Activated T-helper 2 cell treated with anti-CD3 and anti-CD28 coated beads, Interferon-gamma antibody, Interleukin-2, Interleukin-4, amounts not matched to agents 10 μg/mL and 5 μg/mL and 100 μg/mL, durations not matched to agents 14 hours and 24 hours and 36 hours (primary cell): ENCODE measurements at places on chromosomes 16 and 17.

GRCh38 chr16:70646260-70647241, at the start of gene IL34:
TSS of gene IL34 (plus strand) at chr16:70646559. CDS start at chr16:70646948, 389 bp downstream.
- no peaks in the 10 kb centered on the region for H3K36me3 ChIP-seq
- H3K4me1 ChIP-seq: no peaks in the 10 kb centered on the region
- DNase-seq: no peak
- H3K4me3 ChIP-seq: no peak within 1 kb of the TSS

- no peak overlapping the region for H3K27ac ChIP-seq
- H3K4me1 ChIP-seq: no peaks in the 10 kb centered on the region
- H3K27me3 ChIP-seq: peaks cover 19% of the 10 kb centered on the region
- H3K36me3 ChIP-seq: no peaks in the 10 kb centered on the region
- no peak overlapping the region for H3K4me3 ChIP-seq
Measured at GRCh38 chr17:34895383-34895782, 65.9 kb downstream of the CCT6B start.

DNA sequence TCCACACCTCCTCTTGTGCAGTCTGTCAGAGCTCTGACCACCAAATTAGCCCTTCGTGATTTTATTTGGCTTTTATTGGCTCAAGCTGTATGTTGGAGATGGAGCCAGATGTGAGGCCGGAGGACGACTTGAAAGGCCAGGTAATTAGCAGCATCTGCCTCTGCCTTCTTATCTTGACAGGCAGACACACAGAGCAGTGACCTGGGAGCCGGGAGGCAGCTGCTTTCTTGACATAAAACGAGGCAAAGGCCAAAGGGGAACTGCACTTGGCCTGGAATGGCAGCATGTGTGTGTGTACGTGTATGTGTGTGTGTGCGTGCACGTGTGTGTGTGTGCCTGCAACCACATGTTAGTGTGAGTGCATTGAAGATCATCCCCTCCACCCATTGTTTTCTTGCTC, 56.9 kb upstream of the BRD7 start:
- DNase-seq: no peak
- H3K4me3 ChIP-seq: no peak overlapping the region
- H3K27ac ChIP-seq: no peak overlapping the region
- no peaks in the 10 kb centered on the region for H3K36me3 ChIP-seq
- peaks cover 4% of the 10 kb centered on the region for H3K27me3 ChIP-seq
- no peaks in the 10 kb centered on the region for H3K4me1 ChIP-seq

DNA sequence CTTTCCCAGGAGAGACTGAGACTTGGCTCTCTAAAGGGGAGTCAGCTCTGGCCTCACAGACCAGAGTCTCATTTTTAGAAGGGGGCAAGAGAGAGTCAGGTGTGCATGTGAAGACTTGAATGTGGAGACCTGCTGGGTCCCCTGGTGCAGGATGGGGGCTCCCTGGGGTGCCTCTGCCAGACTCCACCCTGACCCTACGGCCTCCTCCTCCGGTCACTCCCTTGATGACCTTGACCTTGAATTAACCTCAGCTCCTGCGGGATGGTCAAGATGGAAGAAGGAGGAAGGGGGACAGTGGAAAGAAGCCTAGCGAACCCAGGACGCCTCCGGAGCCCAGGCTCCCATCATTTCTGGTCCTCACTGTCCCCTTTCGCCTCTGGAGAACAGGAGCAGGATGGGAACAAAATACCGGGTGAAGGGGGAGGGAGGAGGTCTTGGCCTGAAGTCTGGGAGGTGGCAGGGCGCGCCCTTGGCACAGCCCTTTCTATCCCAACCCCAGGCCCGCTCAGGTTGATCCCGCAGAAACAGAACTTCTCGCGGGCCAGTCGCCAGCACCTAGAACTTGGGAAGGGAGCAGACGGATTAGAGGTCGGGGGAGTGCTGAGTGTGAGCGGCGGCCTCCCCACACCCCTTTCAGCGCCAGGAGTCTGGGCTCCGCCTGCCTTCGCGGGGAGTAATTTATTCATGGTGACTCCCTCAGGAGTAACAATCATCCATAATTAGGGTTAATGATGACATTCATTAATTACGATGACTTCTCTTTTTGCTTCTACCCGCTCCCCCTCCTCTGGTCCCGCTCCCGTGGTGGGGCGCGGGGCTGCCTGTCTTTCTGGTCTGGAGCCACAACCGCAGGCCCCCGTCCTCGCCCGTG, 1.6 kb downstream of the STAC2 start:
- no peak overlapping the region for H3K4me3 ChIP-seq
- H3K27me3 ChIP-seq: peaks cover 46% of the 10 kb centered on the region
- H3K4me1 ChIP-seq: peaks cover 3% of the 10 kb centered on the region
- no peak for DNase-seq
- no peak overlapping the region for H3K27ac ChIP-seq

- DNase-seq: no peak
- peaks cover 66% of the 10 kb centered on the region for H3K36me3 ChIP-seq
- no peak overlapping the region for H3K4me3 ChIP-seq
- H3K4me1 ChIP-seq: peaks cover 4% of the 10 kb centered on the region
- peak overlapping the region; percentile 30 for H3K27ac ChIP-seq
Measured at GRCh38 chr17:80284631-80285030, 24.0 kb downstream of the RNF213 start.

DNA sequence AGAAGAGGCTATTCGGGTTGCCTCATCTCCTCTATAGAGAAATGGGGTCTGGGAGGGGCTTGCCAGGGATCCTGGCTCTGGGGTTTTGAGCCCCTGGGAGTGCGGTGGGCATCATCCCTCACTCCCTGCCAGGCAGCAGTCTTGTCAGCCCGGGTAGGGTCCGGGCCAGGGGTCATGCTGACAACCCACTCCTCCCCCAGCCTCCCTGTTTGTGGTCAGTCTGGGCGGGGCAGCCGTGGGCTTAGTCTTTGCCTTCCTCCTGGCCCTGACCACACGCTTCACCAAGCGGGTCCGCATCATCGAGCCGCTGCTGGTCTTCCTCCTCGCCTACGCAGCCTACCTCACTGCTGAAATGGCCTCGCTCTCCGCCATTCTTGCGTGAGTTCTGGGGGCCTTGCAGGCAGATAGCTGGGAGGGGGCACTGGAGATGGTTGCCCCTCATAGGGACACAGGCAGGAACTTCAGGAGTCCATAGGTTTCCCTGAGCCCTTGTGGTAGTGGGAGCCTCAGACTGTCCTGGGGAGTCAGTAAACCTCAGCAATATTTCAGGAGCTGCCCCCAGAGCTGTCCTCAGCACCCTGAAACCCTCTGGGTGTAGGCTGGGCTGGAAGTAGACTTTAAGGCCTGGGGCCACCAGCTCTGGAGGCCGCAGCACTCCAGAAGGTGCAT, 6.9 kb downstream of the SLC9A5 start:
- no peak overlapping the region for H3K27ac ChIP-seq
- H3K4me1 ChIP-seq: peaks cover 4% of the 10 kb centered on the region
- no peak for DNase-seq

DNA sequence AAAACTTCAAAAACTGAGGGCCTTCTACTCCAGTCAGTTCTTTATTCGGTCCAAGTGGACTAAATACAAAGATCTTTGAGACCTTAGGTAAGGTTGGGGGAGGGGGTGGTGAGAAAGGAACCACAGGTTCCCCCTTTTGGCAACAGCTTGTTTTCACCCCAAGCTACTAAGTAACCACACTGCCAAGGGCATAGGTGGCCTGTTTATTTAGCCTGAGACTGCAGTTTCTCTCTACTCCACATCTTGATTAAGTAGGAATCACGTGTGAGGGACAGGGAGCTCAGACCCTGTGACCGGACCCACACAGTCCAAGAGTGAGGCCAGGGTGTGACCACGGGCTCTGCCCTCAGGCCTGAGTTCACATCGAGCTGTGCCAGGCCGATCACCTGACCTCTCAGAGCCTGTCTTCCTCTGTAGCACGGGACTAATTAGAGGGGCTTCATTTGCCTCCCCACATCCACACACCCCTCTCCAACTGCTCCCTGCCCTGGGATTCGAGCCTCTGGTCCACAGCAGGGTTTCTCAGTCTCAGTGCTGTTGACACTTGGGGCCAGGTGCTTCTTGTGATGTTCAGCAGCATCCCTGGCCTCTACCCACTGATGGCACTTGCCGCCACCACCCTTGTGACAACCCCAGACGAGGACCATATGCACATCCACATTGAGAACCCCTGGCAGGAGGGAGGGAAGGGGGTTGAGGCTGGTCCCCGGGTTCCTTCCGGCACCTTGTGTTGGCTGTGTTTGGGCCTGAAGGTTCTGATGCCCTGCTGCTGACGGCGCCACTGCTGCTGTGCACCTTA, 17.8 kb downstream of the ST6GALNAC2 start:
- H3K27ac ChIP-seq: no peak overlapping the region
- peaks cover 42% of the 10 kb centered on the region for H3K36me3 ChIP-seq
- H3K27me3 ChIP-seq: no peaks in the 10 kb centered on the region
- DNase-seq: no peak

- H3K27ac ChIP-seq: no peak overlapping the region
- H3K4me3 ChIP-seq: no peak overlapping the region
- H3K4me1 ChIP-seq: no peaks in the 10 kb centered on the region
- H3K36me3 ChIP-seq: peaks cover 15% of the 10 kb centered on the region
- no peaks in the 10 kb centered on the region for H3K27me3 ChIP-seq
- no peak for DNase-seq
Measured at GRCh38 chr17:82440469-82440981, 10.0 kb downstream of the CYBC1 start.

- H3K27me3 ChIP-seq: no peaks in the 10 kb centered on the region
- DNase-seq: no peak
- H3K27ac ChIP-seq: no peak overlapping the region
- no peaks in the 10 kb centered on the region for H3K36me3 ChIP-seq
- H3K4me1 ChIP-seq: no peaks in the 10 kb centered on the region
Measured at GRCh38 chr17:17351356-17351891, 48.3 kb downstream of the NT5M start.

GRCh38 chr17:49031965-49032928, 35.1 kb downstream of the IGF2BP1 start:
- no peak overlapping the region for H3K27ac ChIP-seq
- H3K36me3 ChIP-seq: no peaks in the 10 kb centered on the region
- H3K4me1 ChIP-seq: peaks cover 4% of the 10 kb centered on the region

- H3K27me3 ChIP-seq: peaks cover 22% of the 10 kb centered on the region
- DNase-seq: no peak
- no peak overlapping the region for H3K4me3 ChIP-seq
- H3K4me1 ChIP-seq: peaks cover 11% of the 10 kb centered on the region
Measured at GRCh38 chr17:75417054-75417580, 11.6 kb upstream of the GRB2 start.

- H3K27me3 ChIP-seq: peaks cover 18% of the 10 kb centered on the region
- H3K4me3 ChIP-seq: no peak overlapping the region
- H3K36me3 ChIP-seq: no peaks in the 10 kb centered on the region
- H3K27ac ChIP-seq: no peak overlapping the region
- DNase-seq: no peak
Measured at GRCh38 chr16:49699841-49700175, 156.1 kb downstream of the ZNF423 start.

- peaks cover 7% of the 10 kb centered on the region for H3K27me3 ChIP-seq
- no peak overlapping the region for H3K27ac ChIP-seq
Measured at GRCh38 chr17:41660221-41660711, 28.4 kb upstream of the EIF1 start.

GRCh38 chr16:4994719-4995434, 36.7 kb downstream of the SEC14L5 start:
- DNase-seq: no peak
- no peak overlapping the region for H3K4me3 ChIP-seq
- H3K27ac ChIP-seq: no peak overlapping the region
- H3K27me3 ChIP-seq: no peaks in the 10 kb centered on the region

GRCh38 chr17:37118366-37119137, 169.8 kb downstream of the AATF start:
- H3K27me3 ChIP-seq: no peaks in the 10 kb centered on the region
- DNase-seq: no peak
- peaks cover 38% of the 10 kb centered on the region for H3K36me3 ChIP-seq
- H3K27ac ChIP-seq: no peak overlapping the region

DNA sequence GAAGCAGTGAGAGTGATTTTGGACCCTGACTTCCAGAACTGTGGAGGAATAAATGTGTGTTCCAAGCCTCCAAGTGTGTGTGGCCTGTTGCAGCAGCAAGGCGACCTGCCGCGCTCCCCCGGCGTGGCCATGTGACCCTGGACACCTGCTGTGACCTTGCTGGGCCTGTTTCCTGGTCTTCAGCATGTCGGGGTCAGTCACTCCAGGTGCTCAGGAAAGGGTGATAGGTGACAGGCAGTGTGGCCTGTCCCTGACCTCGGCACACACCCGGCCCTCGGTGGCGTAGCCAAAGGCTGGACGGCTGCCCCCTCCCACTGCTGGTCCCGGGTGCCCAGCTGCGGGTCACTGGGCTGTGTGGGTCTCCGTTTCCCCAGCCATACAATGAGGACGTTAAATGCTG, 31.8 kb upstream of the ZNF469 start:
- H3K36me3 ChIP-seq: no peaks in the 10 kb centered on the region
- H3K4me3 ChIP-seq: no peak overlapping the region
- no peaks in the 10 kb centered on the region for H3K27me3 ChIP-seq
- H3K4me1 ChIP-seq: no peaks in the 10 kb centered on the region
- H3K27ac ChIP-seq: no peak overlapping the region
- DNase-seq: no peak

GRCh38 chr16:79687249-79688130, 87.0 kb upstream of the MAF start:
- no peak overlapping the region for H3K4me3 ChIP-seq
- no peak overlapping the region for H3K27ac ChIP-seq
- DNase-seq: no peak
- H3K27me3 ChIP-seq: peaks cover 20% of the 10 kb centered on the region

- peaks cover 11% of the 10 kb centered on the region for H3K4me1 ChIP-seq
- peaks cover 10% of the 10 kb centered on the region for H3K27me3 ChIP-seq
- DNase-seq: no peak
- H3K27ac ChIP-seq: no peak overlapping the region
Measured at GRCh38 chr16:83954577-83955016, 1.6 kb downstream of the OSGIN1 start.

DNA sequence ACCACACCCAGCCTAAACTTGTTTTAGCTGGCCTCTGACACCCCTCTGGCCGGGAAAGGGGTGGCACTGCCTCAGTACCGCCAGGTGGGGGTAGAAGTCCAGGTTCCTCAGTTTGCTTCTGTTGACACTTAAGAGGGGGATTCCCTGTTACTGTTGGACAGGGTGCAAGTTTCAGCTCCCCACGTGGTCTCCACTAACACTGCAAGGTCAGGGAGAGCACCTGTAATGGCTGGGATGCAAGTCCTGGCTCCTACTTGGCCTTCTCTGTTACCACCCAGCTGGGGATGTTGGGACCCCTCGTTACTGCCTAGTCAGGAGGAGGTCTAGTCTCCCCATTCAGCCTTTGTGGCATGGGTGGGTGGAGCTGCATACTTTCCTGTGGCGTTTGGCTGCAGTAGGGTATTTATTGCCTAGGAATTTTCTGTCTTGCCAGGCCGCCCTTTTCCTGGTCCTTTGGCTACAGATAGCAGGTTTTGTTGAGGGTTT, 10.6 kb upstream of the MFAP4 start:
- no peaks in the 10 kb centered on the region for H3K36me3 ChIP-seq
- no peak overlapping the region for H3K4me3 ChIP-seq
- no peaks in the 10 kb centered on the region for H3K4me1 ChIP-seq
- peaks cover 21% of the 10 kb centered on the region for H3K27me3 ChIP-seq
- no peak for DNase-seq
